ENCODE measurements at places on chromosomes 4 and X.

- DNase-seq: no peak
Observed at GRCh38 chr4:125368146-125368545, 53.4 kb downstream of the FAT4 start.

DNA sequence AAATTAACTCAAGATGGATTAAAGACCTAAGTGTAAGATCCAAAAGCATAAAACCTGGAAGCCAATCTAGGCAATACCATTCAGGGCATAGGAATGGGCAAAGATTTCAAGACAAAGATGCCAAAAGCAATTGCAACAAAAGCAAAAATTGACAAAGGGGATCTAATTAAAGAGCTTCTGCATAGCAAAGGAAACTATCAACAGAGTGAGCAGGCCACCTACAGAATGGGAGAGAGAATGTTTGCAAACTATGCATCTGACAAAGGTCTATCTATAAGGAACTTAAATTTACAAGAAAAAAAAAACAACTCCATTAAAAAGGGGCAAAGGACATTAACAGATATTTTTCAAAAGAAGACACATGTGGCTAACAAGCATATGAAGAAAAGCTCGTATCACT lies 171.9 kb downstream of the RAB28 start:
- DNase-seq: no peak

DNA sequence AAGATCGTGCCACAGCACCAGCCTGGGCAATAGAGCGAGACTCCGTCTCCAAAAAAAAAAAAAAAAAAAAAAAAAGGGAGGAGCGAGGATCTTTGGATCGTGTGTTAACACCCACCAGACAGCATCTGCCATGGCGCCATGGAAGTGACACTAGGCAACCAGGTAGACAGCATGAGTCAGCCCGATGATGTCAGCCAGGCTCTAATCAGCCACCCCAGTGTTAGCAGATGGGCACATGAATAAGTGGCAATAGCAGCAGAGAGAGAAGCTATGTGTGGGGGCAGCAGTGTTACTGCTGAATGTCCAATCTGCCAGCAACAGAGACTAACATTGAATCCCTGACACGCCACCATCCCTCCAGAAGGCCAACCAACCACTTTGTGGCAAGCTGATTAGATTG lies 6.6 kb downstream of the SYN1 start:
- DNase-seq: no peak

DNA sequence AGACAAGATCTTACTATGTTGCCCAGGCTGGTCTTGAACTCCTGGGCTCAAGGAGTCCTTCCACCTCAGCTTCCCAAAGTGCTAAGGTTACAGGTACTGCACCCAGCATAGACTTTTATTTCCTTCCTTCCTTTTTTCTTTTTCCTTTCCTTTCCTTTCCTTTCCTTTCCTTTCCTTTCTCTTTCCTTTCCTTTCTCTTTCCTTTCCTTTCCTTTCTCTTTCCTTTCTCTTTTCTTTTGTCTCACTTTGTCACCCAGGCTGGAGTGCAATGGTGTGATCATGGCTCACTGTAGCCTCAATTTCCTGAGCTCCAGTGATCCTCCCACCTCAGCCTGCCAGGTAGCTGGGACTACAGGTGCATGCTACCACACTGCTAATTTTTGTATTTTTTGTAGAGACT lies 19.4 kb downstream of the DLG3 start:
- no peak for DNase-seq

GRCh38 chr4:88196013-88196365 lies 37.5 kb upstream of the ABCG2 start:
- DNase-seq: no peak

Measured in NCI-H2081 treated with DMSO at 0.1 percent for 48 hours (cell line).